ENCODE measurements at places on chromosomes 1 and 21. TPM values are rescaled to one million over a fixed set of nuclear protein-coding genes. Genes with fewer than 3 reads are reported as not detected.

The AJAP1 gene
- total RNA-seq: not detected

DNA sequence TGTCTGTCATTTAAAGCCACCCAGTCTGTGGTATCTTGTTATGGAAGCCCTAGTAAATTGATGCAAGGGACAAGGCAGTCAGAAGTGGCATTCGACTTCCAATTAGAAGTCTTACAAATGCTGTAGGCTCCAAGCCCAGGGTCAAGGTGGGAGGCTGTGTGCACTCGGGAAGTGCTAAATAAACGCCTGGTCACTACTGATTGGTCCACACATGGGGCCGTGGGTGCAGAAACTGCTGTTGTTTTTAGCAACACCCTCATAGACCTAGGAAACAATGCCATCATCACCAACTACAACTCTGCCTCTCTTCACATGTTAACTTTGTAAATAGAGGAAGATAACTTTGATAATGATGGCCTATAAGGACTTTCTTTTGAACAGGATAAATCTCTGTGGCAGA, 20.2 kb upstream of the ZBTB21 start:
- DNase-seq: no peak
- H3K27ac ChIP-seq: no peak overlapping the region
- H3K36me3 ChIP-seq: no peaks in the 10 kb centered on the region

DNA sequence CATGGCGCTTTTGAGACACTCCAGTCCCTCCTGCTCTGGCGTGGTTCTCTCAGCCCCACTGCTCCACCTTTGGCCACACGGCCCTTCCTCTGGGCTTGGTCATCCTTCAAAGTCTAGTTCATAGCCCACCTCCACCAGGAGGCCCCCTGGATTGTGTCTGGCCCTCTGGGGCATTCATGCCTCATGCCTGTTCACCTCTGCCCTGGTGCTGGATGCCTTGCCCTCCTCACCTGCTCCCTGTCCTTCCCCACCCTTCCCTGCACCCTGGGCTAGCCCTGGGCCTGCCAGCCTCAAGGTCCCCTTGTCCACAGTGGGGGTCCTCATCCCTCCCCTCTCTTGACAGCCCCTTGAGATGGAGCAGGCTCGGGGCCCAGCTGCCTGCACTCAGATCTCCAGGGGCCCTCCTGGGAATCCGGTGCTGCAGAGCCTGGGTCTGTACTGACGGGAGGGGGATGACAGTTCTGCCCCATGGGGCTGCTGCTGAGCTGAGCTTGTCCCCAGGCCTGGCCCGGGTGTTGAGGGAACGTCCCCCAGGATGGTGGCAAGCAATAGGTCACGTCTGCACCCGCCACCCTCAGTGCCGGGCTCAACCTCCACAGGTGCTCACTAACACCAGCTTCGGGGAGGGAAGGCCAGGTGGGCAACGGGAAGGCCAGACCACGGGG, 18.4 kb downstream of the PRXL2B start:
- no peak overlapping the region for H3K27ac ChIP-seq
- H3K36me3 ChIP-seq: no peaks in the 10 kb centered on the region
- peaks cover 56% of the 10 kb centered on the region for H3K27me3 ChIP-seq
- peak; percentile 3 for DNase-seq

DNA sequence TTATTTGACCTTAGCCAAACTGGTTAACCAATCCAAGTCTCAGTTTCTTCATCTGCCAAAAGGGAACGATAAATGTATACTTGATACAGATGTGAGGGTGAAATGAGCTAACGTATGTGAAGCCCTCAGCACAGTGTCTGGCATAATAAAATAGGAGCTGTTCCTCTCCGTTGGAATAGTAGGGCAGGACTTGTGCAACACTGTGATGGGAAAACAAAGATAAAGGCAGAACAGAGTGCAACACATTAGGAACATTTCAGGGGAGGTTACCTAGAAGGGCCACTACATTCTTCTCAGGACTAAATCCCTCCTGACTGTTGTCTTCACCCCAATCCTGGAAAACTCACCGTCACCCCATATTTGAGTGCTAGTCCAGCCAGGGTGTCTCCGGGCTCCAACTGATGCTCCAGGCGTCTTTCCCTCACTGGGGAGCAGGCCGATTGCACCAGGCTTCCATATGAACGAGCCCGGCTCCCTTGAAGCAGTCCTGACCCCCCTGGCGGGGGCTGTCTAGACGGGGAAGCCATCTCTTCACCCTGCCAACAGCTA, 896 bp downstream of the LYSMD1 start:
- H3K4me3 ChIP-seq: peak overlapping the region; percentile 60
- H3K36me3 ChIP-seq: peaks cover 26% of the 10 kb centered on the region
- H3K27ac ChIP-seq: peak overlapping the region; percentile 90
- peaks cover 17% of the 10 kb centered on the region for H3K4me1 ChIP-seq

DNA sequence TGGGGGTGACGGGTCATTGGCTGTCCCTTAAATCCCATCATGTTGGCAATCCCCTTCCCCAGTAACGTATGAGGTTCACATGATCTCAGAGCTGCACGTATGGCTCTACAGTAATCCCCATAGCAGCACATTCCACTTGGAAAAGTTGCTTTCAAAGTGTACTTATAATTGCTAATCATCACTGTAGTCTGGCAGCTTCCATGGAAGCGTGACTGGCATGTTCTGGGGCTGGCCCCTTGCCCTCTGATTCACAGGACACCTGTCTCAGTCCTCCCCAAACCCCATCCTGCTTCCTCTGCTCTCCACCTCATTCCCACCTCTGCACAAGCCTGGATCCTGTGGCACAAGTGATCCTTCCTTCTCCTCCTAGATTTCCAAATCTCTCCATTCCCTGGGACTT, 102.2 kb downstream of the TSEN15 start:
- no peaks in the 10 kb centered on the region for H3K27me3 ChIP-seq
- no peak overlapping the region for H3K4me3 ChIP-seq

DNA sequence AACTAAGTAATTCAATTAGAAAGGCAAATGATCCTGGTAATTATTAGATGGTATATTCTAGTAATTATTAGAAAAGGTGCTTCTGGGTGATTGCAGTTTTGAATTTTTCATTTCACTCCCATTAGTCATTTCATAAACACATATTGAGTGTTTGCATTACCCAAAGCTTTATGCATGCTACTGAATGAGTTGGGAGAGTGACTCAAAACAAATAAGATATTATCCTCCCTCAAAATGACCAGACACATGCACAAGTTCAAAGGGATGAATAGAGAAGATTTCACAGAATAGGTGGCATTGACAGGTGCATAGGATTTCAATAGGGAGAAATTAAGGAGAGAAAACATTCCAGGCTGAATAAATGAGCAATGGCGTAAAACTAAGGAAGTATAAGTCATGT, 84.7 kb downstream of the PHTF1 start:
- no peak overlapping the region for H3K4me3 ChIP-seq
- no peak for DNase-seq
- H3K36me3 ChIP-seq: peaks cover 31% of the 10 kb centered on the region
- peaks cover 13% of the 10 kb centered on the region for H3K4me1 ChIP-seq
- H3K27me3 ChIP-seq: no peaks in the 10 kb centered on the region
- H3K27ac ChIP-seq: no peak overlapping the region

The LIPI gene
- not detected for total RNA-seq

- peaks cover 24% of the 10 kb centered on the region for H3K27me3 ChIP-seq
- peak overlapping the region; percentile 84 for H3K27ac ChIP-seq
- no peak for DNase-seq
Observed at GRCh38 chr21:45551783-45552695, 9.8 kb upstream of the SLC19A1 start.

The CACNA1S gene
- total RNA-seq: not detected

- no peak for DNase-seq
- no peak overlapping the region for H3K4me3 ChIP-seq
- no peak overlapping the region for H3K27ac ChIP-seq
Observed at GRCh38 chr1:227883641-227884301, 64.0 kb downstream of the WNT9A start.
